ENCODE measurements at places on chromosomes 13 and 19.
A peak's percentile ranks its signal among the peaks of the same experiment; 100 is the strongest.

DNA sequence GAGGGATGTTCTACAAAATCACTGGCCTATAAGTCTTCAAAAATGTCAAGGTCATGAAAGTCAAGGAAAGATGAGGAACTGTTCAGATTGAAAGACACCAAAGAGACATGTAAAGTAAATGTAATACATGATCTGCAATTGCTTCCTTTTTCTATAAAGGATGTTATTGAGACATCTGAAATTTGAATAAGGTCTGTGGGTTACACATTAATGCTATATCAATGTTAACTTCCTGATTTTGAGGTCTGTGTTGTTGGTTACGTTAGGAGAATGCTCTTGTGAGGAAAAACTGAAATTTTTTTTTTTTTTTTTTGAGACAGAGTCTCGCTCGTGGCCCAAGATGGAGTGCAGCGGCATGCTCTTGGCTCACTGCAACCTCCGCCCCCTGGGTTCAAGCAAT lies 197.4 kb downstream of the RGCC start:
- DNase-seq, result no peak

DNA sequence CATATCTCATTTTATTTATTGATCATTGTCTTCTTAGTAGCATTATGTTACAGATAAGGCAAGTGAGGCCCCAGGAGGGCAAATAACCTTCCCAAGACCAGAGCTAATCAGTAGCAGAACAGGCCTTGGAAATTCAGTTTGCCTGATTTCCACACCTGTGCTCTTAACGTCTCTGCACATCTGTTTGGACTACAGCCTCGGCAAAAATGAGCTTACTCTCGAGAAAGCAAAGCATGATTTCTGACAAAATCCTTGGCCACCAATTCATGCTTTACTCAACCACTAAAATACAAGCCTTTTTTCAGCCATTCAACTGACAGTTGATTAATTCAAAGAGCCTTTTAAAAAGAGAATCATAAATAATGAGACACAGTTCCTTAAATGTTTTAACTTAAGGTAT lies 309.3 kb upstream of the HTR2A start:
- no peak for DNase-seq

- DNase-seq, result no peak
These were observed 614.4 kb downstream of the KCTD12 start for GRCh38 chr13:76271728-76272232.

- peak; percentile 72 for DNase-seq
These were observed 7.9 kb upstream of the PEAK3 start for GRCh38 chr19:2289714-2290435.

DNA sequence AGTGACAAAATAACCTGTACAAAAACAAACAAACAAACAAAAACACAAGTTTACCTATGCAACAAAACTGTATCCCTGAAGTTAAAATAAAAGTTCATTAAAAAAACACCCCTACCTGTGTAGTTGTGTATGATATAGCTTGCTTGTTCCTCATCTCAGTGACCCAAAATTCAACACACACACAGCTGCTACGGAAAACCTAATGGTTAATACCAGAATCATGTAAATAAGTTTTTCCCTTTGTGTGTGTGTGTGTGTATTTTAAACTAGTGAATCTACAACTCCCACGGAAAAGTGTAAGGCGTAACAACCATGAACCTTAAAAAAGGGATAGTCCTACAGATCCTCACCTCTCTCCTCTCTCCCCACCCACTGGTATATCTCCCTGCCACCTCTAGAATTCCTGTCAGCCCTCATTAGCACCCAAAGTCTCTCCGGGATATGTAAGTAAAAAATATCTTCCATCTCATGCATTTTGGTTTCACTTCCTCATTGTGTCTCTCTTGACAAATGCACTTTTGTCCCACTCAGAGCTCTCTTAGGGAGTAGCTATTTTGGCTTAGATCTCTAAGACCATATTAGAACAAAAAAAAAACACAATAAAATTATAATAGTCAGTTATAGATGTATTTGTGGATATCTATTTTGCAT lies 2236.5 kb downstream of the PCDH9 start:
- no peak for DNase-seq

DNA sequence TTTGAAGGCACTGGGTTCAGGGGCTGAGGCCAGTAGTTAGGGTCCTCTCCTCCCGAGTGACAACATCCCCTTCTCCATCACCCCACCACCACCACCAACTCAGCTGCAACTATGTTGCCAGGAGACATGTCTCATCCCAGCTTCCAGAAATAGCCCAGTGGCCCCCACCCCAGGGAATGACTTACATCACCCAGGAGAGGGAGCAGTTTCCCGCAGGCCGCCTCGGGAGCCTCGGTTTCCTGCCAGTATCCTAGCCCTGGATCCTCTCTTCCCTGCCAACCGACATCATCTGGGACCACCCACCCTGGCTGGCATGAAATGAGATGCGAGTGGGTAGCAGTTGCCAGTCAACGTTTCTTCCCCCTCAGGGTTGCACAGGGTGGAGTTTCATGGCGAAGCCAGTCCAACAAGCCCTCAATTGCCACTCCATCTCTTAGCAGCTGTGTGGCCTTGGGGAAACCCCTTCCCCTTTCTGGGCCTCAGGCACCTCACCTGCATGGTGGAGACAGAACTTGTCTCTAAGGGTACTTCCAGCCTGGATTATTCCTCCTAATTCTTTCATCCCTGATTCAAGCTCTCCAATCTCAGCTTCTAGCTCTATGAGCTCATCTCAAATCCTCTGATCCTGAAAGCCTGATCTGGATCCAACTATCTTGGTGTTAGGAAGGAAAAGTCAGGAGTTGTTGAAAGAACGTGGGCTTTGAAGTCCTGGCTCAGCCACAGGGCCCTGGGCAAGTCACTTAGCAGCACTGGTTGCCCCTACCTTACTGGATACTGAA lies 3.9 kb upstream of the GSK3A start:
- no peak for DNase-seq

DNA sequence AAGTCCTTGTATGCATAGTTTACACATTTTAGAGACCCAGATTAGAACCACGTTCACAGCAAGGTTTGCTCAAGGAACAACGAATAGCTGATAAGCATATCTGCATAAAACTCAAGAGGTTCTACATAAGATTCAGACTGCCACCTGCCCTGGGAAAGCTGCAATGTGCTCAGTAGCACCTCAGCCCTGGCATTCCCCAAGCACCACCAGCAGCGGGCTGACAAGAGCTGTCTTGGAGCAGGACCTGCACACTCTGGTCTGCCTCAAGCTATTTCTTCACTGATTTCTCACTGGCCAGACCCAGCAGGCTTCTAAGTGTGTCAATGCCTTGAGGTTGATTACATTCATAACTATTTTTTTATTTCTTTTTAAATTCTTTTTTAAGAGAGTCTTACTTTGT lies 65.8 kb upstream of the UQCRFS1 start:
- no peak for DNase-seq

DNA sequence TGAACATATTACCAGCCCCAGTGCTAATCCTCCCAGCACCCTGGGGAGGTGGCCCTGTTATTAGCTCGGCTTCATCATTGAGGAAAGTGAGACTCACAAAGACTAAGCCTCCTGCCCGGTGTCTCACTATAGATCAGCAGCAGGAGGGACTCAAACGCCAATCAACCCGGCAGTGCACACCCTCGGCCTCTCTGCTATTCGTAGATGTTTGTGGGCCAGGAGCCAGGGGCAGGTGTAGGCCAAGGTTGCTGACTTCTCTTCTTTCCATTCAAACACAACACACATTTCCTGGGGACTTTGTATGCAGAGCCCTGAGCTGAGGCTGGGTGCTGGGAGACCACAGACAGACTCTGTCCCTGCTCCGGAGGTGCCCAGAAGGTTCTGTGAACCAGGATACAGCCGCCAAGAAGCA lies 9.4 kb upstream of the SBK3 start:
- DNase-seq, result no peak

- no peak for DNase-seq
These were observed 50.0 kb downstream of the PIN1 start for GRCh38 chr19:9885077-9885552.

- no peak for DNase-seq
These were observed 30.2 kb downstream of the MEIS3 start for GRCh38 chr19:47389150-47389556.

- DNase-seq, result no peak
These were observed 2.2 kb downstream of the PALM3 start for GRCh38 chr19:14059652-14060155.

DNA sequence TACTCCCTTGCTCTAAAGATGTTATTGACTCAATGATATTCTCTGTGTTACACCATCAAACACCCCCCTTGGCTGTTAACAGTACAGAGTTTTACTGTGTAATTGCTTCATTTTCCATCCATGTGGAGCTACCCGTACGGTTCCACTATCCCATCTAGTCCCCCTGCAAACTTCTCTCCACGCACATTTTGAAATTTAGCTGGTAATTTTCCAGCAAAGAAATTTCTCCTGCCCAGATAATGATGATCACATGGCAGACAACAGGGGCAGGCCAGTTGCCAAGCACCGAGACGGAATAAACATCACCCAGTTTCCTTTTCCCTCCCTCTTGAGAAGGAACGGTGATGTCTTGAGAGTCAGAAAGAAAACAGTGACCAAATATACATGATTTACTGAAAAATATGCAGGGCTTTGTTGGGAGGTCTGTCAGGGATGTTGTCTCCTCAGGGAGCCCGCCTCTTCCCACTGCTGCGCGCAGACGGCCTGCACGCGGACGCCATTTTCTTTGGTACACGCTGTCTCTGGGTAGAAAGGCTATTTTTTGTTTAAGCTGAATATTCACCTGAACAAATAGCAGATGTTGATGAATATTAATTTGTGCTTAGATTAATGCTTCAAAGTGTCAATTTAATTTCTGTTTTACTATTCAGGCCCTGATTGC lies 109.9 kb downstream of the OLFM4 start:
- no peak for DNase-seq

GRCh38 chr13:102558029-102558428 lies 38.8 kb upstream of the TPP2 start:
- no peak for DNase-seq

- no peak for DNase-seq
These were observed 93.5 kb downstream of the INSR start for GRCh38 chr19:7200736-7201135.

DNA sequence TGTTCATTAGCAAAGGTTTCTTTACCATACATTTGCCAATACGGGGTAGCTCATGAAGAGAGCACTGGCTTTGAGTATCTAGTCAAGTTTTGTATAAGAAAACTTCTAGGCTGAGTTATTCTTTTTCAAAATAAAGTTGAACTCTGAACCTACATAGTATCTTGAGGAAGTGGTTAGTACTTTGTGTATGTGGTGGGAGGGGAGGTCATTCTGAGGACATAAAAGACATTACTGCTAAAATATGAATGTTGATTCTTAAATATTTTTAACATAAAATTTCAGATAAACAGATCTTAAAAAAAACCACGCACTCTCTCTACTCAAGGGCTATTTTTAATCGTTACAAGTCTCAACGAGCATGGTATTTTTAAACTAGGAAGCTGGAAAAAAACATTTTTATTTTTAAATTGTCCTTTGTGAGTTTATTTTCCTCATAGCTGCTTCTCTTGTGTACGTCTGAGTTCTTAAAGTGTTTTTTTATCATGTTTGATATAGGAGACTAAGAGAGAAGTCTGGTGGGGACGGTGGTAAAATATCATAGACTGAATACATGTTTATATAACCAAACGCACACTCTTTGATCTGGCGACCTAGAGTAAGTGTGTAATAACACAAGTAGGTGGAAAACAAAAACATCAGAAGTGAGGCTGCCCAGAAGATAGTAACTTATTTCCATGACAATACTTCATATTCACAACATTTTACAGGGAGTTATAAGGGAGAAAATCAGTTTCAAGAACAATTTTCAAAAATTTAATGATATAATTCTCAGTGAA lies 118.0 kb upstream of the POSTN start:
- DNase-seq, result no peak

GRCh38 chr19:1261798-1262622 lies 7.1 kb upstream of the CIRBP start:
- no peak for DNase-seq

DNA sequence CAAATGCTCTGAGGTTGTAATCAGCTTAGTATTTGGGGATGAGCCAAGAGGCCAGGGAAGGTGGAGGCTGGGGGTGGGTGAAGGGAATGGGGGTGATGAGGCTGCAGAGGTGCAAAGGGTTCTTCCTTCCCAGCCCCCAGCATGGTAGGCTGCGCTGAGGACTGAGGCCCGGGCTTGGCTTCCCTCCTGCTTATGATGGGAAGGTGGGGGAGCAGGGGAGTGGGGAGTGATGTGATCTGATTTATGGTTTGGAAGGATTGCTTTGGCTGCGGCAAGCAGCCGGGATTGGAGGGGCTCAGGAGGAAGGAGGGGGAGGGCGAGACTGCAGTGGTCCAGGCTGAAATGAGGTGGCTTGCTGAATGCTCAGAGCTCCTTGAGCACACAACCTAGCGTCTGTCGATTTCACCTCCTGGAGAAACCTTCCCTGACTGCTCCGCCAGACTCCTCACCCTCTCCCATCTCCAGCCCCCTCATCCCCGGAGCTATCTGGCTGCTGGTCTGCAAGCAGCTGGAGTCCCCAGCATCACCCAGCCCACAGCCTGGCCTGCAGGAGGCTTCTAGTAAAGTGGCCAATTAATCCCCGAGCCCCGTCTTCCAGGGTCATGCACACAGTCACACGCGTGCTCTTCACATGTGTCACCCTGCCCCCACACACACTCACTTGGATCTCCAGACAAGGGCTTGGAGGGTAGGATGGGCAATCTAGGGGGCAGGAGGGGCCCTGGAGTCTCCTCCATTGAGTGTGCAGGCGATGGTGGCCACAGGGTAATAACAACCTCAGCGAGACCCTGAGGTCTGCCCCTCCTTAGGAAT lies 757 bp upstream of the CLEC11A start:
- DNase-seq, result no peak
